ENCODE measurements at places on chromosomes 1 and 21. TPM values are rescaled to one million over a fixed set of nuclear protein-coding genes. Genes with fewer than 3 reads are reported as not detected.
A peak's percentile ranks its signal among the peaks of the same experiment; 100 is the strongest.

GRCh38 chr1:22368125-22368524, 83.5 kb upstream of the ZBTB40 start:
- DNase-seq: no peak
- H3K4me1 ChIP-seq: peaks cover 14% of the 10 kb centered on the region
- H3K36me3 ChIP-seq: no peaks in the 10 kb centered on the region

DNA sequence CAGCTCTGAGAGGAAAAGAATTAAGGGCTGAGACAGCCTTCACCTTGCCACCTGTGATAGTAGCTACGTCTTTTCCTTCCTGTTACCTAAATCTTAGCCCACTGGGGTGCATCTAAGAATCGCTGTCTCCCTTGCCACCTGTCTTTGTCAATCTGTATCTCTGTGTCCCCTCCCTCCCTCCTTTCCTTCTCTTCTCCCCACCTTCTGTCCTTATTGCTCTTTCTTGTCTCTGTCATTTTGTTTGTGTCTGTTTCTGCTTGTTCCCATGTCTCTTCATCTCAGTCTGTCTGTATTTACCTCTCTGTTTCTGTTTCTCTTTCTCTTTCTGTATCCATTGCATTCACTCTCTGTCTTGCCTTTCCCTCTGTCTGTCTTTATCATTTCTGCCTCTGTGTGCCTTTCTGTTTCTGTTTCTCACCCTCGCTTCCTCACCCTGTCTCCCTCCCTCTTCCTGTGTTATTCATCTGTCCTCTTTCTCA, 30.2 kb downstream of the SLC22A15 start:
- H3K27me3 ChIP-seq: no peaks in the 10 kb centered on the region
- no peak overlapping the region for H3K27ac ChIP-seq
- DNase-seq: no peak

DNA sequence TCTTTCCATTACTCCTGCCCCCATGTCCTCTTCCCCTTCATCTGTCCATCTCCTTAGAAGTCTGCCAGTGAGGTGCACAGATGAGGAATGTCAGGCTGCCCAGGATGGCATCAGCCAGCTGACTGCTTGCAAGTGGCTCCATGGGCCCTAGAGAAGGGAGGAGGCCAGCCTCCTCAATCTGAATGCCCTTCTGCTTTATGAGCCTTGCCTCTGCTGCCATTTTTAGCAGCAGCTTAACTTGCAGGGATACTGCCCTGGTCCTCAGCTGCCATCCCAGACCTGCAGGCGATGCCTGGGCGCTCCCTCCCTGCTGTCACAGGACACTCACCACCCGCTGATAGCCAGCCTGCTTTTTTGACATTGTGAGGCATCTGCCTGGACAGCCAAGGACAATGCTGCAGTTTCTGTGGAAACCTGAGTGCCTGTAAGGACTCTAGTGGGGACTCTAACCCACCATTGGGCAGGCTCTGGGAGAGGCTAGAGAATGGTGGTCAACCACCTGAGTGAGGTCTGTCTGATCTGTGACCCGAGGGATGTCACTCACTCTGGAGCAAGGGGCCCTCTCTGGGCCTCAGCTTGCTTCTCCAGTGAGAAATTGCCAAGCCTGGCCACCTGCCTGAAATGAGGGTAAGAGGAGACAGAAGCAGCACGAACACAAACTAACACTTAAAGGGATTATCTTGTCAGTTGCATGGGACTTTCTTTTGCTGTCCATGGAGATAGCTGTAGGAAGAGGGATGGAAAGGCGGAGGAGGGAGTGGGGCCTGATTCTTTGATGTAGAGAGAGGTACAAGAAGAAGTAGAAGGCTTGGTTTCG, 185.0 kb downstream of the MIS18A start:
- no peak overlapping the region for H3K27ac ChIP-seq
- H3K4me1 ChIP-seq: no peaks in the 10 kb centered on the region
- DNase-seq: no peak

DNA sequence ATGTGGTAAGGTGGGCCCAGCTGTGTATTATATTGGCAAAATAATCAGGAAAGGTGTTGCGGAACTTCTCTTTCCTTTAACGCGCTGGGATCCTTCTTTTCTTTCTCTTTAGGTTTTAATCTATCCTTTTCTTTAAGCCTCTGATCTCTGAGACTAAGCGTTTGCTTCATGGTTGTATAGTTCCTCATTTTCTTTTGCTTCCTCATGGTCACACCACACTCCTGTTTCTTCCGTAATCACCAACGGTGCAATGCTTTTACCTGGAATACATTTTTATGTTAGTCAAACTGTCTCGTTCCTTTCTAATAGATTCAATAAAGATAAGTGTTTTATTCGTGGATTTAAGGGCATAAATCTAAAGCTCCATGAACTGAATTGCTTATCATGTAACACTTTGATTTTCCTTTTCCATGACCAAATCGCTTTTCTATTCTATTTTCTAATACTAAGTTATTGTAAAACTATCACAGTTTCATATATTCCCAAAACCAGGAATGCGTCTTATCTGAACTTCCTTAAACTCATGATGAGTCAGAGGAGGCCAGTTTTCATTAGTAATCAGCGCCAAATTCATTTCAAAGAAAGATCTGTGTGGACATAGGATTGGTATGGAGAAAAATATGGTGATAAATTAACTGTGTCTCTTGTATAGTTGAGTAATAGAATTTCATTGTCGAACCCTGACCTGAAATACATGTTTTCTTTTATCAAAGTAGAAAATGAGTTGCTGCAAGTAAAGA, 12.2 kb downstream of the SDCCAG8 start:
- no peaks in the 10 kb centered on the region for H3K4me1 ChIP-seq
- no peaks in the 10 kb centered on the region for H3K27me3 ChIP-seq
- no peak for DNase-seq
- H3K27ac ChIP-seq: no peak overlapping the region
- H3K4me3 ChIP-seq: no peak overlapping the region

- H3K4me3 ChIP-seq: peak overlapping the region; percentile 74
- DNase-seq: no peak
- peaks cover 3% of the 10 kb centered on the region for H3K4me1 ChIP-seq
- no peaks in the 10 kb centered on the region for H3K27me3 ChIP-seq
- H3K36me3 ChIP-seq: no peaks in the 10 kb centered on the region
Measured at GRCh38 chr1:156765666-156766065, 1.7 kb upstream of the PRCC start.

DNA sequence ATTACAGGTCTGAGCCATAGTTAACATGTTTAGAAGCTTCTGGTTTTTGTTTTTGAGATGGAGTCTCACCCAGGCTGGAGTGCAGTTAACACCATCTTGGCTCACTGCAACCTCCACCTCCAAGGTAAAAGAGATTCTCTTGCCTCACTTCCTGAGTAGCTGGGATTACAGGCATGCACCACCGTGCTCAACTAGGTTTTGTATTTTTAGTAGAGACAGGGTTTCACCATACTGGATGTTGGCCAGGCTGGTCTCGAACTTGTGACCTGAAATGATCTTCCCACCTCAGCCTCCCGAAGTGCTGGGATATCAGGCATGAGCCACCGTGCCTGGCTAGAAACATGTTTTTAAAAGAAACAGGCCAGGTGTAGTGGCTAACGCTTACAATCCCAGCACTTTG, 10.5 kb downstream of the NDUFS5 start:
- H3K4me1 ChIP-seq: no peaks in the 10 kb centered on the region
- H3K27me3 ChIP-seq: no peaks in the 10 kb centered on the region
- DNase-seq: no peak

DNA sequence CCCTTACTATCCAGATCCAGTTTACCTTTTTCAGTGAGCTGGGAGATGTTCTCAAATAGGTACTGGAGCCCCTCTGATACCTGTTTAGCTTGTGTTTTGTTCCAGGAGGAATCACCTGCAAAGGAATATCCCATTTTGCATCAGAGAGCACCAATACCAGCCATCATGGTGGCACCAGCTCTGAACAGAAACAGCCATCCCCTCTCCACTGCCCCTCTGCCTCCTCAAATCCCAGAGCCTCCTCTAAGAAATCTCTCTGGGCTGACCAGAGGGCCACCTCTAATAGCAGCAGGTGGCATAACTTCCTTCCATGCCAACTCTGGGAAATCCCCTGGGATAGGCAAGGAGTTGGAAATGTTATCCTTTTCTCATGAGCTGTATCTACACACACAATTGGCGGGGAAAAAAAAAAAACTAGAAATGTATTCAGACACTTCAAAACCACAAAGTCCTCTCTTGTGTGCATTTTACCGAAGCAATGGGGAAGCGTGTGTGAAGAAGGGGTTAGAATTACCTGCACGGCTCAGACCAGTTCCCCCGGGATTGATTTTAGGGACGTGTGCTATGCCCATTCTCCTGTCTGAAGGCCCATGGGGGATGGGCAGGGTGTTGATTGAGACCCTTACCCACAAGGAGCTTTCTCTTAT, 2.4 kb downstream of the PGLYRP4 start:
- no peak overlapping the region for H3K27ac ChIP-seq
- H3K4me3 ChIP-seq: no peak overlapping the region
- no peaks in the 10 kb centered on the region for H3K4me1 ChIP-seq
- H3K36me3 ChIP-seq: no peaks in the 10 kb centered on the region

- no peak for DNase-seq
- H3K27me3 ChIP-seq: no peaks in the 10 kb centered on the region
- no peak overlapping the region for H3K4me3 ChIP-seq
Measured at GRCh38 chr1:246698466-246699094, 25.6 kb upstream of the SCCPDH start.

DNA sequence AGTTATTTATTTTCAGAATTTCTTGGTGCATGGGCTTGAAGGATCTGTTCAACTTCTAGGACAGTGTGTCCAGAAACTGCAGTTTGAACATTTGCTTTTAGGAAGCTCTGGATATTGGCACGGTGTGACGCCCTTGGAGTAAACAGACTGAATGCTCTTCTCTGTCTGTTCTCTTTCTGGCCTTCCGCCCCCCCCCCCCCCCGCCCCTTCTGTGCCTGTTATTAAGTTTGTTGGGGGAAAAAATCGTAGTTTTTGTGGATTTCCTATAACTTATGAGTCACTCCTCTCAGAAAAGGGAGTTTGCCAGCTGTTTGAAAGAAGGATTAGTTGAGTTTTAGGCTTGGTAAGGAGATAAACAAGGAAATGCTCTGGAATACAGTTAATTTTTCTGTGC, 1.2 kb downstream of the KCTD3 start:
- peak overlapping the region; percentile 83 for H3K4me3 ChIP-seq
- no peak overlapping the region for H3K27ac ChIP-seq
- H3K36me3 ChIP-seq: no peaks in the 10 kb centered on the region

- H3K27ac ChIP-seq: no peak overlapping the region
- peaks cover 11% of the 10 kb centered on the region for H3K4me1 ChIP-seq
- H3K27me3 ChIP-seq: no peaks in the 10 kb centered on the region
Measured at GRCh38 chr21:43274022-43274945, 105.5 kb downstream of the CRYAA start.

DNA sequence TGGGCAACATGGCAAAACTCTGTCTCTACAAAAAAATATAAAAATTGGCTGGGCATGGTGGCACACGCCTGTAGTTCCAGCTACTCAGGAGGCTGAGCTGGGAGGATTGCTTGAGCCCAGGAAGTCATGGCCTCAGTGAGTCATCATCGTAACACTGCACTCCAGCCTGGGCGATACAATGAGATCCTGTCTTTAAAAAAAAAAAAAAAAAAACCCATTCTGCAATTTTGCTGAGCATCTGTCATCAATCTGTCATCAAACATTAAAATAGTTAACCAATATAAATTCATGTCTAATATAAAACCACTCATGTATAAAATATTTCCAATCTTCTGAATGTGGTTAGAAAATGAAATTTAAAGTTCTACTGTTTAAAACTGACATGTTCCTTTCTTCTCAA, 56.9 kb downstream of the LPAR3 start:
- no peaks in the 10 kb centered on the region for H3K27me3 ChIP-seq
- no peak overlapping the region for H3K27ac ChIP-seq
- no peak for DNase-seq
- H3K4me1 ChIP-seq: no peaks in the 10 kb centered on the region

DNA sequence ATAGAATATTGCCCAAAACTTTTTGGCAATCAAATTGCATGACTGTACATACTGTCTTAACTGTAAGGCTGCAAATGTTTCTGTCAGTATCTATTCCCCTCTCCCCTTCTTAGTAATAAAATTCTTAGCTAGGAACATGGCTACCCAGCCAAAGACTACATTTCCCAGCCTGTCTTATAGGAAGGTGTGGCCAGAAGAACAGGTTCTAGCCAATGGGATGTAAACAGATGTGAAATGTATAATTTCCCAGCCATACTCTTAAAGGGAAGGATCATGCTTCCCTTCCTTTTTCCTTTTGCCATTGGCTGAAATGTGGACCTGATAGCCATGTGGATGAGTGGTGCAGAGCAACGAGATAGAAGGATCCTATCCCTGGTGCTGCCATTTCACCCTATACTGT, 7.0 kb upstream of the HIVEP3 start:
- no peaks in the 10 kb centered on the region for H3K27me3 ChIP-seq
- no peak for DNase-seq
- H3K36me3 ChIP-seq: no peaks in the 10 kb centered on the region
- no peak overlapping the region for H3K4me3 ChIP-seq
- H3K27ac ChIP-seq: no peak overlapping the region
- H3K4me1 ChIP-seq: no peaks in the 10 kb centered on the region

DNA sequence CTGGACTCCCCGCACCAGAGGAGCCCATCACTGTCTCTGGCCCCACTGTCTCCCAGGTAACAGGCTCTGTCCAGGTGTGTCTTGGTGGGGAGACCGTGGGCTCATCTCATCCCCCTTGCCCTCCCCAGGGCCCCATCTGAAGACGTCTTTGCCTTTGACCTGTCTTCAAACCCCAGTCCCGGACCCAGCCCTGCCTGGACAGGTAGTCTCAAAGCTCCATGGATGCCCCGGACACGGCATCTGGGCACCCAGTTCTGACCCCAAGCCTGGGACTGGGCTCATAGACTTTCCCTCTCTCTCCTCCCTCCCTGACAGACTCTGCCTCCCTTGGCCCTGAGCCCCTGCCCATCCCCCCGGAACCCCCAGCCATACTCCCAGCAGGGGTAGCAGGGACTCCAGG, 6.3 kb upstream of the CATSPER4 start:
- H3K4me3 ChIP-seq: no peak overlapping the region
- H3K27me3 ChIP-seq: no peaks in the 10 kb centered on the region
- DNase-seq: no peak
- no peaks in the 10 kb centered on the region for H3K4me1 ChIP-seq

DNA sequence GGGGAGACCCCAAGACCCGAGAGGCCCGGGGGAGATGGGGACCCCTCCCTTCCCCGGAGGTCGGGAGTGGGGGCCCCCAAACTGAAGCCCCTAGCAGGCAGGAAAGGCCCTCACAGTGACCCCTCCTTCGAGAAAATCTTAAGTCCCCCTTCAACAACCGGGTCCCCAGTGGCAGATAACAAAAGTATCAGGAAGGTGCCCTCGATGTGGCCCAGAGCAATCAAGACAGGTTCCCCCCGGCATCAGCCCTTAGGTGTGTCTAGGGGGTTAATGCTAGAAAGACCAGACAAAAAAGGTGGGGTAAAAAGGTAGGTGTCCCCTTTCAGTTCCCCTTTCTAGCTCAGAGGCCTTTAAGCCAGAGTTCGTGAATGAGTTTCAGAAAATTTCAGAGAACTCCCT, 282 bp upstream of the ECE1 start:
- no peaks in the 10 kb centered on the region for H3K36me3 ChIP-seq
- no peaks in the 10 kb centered on the region for H3K27me3 ChIP-seq
- peak overlapping the region; percentile 82 for H3K4me3 ChIP-seq
- no peak for DNase-seq

Gene S100A7A
- not detected for total RNA-seq

Gene MAP3K21
- 21.3 TPM for total RNA-seq

Gene SAMD11
- 0.25 TPM for total RNA-seq

Gene SV2A
- total RNA-seq: 52.9 TPM

Gene CHI3L1
- total RNA-seq: not detected

Gene KISS1
- 0.88 TPM for total RNA-seq

Gene NPHP4
- 13.6 TPM for total RNA-seq

Gene SYT6
- 35.7 TPM for total RNA-seq

Gene FAM163A
- 0.13 TPM for total RNA-seq
